Stimulated activated CD4-positive, alpha-beta T cell treated with anti-CD3 and anti-CD28 coated beads, Interleukin-2, amount 100 ng/mL, for 48 hours (primary cell): ENCODE measurements at places on chromosomes 5 and 9.

GRCh38 chr5:173885475-173886010, 2.6 kb upstream of the CPEB4 start:
- no peak for DNase-seq

DNA sequence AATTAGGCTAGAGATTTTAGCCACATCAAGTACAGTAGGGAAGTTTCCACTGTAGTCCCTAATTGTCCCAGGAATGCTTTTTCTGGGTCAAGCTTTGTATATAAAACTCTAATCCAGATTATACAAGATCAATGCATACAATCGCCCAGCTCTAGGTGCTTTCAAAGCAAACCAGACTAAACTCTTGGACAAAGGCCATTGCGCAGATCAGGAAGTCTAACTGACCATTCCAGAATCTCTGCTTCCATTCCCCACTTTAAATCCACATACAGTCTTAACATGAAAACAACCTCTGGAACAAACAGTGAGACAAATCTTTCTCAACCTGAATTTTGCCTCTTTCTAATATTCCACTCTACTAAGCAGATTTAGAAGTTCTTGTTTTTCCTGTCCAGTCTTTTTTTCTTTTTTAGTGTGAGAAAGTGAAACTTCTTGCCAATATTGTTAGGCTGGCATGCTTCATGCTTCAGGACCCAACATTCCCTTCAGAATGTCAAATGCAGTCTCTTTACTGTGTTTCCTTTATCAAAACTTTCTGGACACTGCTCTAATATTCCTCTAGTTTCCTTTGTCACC, 76.1 kb downstream of the ITGA1 start:
- DNase-seq = no peak

DNA sequence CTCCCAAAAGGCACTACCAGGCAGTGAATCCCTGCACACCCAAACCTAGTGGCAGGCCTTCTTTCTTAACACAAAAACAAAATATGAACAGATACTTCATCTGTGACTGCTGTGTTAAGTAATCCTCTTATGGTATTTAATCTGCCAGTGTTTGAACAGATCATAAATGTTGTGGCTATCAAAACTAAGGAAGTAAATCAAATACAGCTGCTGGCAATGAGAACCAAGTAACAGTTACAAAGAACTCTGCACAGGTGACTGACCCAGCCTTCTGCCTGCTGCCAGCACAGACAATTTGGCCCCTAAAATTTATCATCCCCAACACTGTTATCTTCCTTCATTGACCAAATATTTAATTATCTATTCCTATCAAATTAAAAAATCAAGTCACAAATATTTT, 78.0 kb downstream of the GNAQ start:
- no peak for DNase-seq

- no peak for DNase-seq
Observed at GRCh38 chr5:22541037-22541436, 312.1 kb downstream of the CDH12 start.

GRCh38 chr5:120771202-120771601, 307.1 kb downstream of the PRR16 start:
- DNase-seq = no peak

DNA sequence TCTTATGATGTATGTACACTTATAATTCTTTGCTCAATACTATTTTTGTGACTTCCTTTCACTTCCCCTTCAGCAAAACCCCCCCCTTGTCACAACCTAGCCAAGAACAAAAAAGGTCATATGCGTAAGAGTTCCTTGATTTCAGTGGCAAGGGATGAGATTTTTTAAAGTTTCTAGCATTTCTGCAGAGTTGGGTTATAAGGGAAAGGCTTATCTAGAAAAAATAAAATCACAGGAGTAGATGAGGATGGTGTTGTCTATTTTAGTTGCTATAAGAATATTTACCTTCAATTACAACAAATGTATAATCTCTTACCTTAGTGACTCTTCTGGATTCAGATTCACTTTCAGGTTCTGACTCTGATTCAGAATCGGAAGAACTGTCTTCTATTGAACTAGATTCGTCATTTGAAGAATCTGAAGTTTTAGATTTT, 184.6 kb downstream of the AP3B1 start:
- no peak for DNase-seq

DNA sequence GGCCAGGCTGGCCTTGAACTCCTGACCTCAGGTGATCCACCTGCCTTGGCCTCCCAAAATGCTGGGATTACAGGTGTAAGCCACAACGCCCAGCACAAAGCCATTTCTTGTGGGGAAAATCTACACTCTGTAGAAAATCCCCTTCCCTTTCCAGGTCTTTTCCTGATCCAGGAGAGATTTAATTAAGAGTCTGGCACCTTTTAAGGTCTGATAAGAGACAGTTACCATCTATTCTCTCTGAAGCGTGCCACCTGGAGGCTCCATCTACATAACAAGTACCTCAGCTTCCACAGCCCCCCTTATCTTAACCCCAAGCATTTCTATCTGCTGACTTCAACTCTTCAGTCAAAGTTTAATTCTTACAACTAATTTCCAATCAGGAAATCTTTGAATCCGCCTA, 71.4 kb upstream of the CDK20 start:
- no peak for DNase-seq

DNA sequence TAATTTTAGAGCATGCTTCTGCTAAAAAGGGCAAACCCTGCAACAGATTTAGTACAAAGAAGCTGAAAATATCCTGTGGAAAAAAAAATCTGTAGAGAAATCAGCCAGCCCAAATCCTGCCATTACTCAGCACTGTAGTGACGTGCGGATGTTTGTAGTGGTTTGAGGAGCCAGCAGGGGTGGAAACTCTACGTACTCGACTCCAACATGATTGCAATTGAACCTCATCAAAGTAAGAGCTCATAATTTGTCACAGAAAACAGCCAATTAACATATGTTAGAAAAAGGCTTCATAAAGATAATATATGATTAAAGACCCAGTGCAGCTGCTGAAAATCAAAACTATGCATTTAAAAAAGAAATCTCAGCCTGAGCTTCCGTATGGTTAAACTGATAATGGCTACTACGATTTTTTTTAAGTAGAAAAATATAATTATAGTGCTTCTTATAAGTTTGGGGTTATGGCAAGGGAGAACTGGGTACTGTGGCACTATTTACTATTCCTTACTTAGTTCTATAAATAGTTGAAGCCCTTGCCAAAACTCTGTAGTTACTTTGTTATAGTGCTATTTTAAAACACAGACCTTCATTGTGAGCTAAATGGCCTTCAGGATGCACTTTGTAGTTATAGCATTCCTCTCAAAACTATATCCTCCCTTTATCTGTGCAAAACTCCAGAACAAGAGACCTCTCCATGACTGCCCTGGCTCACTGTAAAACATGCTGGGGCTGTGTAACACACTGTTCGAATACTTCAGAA, 49.4 kb downstream of the MEF2C start:
- DNase-seq = peak; percentile 9

DNA sequence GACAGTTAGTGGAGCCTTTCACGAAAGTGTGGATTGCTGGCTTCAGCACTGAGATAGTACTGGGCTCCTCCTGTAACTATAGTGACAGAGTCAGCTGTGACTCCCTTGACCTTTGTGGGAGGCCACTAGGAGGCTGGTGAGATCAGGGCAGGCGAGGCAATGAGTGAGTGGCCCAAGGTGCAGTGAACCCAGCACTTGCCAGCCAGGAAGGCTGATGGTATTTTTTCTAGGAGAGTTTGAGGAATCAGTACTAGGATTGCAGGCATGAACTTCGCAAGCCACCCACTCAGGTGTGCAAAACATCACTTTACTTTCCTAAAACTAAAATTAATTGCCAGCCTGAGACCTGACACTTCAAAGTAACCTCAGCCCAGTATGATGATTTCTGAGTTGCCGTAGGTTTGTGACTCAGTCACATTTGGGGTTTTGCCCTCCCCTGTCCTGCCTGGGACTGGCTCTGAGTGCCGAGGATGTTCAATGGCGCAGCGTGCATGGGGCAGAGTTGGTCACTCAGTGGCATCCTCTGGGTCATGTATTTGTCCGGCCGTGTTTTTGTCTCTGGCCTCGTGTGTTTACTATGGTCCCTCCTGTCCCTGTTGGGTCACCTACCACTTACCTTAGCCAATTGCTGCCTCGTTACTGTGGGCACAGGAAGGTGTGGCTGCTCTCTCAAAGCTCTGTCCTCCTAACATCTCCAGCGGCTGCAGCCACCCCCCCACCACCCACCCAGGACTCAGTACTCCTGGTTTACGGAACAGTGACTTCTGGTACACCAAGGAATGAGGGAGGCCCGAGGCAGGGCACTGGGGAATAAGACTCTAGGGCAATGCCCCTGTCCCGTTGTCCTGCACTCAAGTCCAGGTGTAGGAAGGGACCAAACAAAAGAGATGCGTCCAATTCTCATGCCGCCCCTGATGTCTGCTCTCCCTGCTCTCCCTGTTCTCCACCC, 67.2 kb downstream of the IL31RA start:
- DNase-seq = no peak
